ENCODE measurements at places on chromosomes 5 and 9.

DNA sequence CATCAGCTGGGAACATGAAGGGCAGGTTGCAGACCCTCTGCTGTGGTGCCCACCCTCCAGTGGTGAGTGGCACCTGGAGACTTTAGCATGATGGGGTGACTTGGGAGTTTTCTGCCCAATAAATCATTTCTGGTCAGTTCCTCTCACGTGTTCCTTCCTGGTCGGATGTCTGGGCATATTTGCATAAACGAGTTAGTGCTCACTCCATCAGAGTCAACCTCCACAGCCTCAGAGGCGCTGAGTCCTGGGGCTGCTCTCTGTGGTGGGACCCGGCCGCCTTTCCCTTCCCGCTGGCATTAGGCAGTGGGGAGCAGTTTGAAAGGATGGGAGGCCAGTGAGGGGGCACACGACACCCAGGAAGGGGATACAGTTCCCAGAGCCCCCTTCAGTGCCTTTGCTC is 114.0 kb upstream of the FCN2 start:
- DNase-seq = no peak

GRCh38 chr5:59008816-59009473 is 426.1 kb downstream of the RAB3C start:
- no peak for DNase-seq

GRCh38 chr5:125560476-125561225 is 814.2 kb upstream of the ZNF608 start:
- peak; percentile 70 for DNase-seq

- DNase-seq = no peak
Measured at GRCh38 chr9:4211806-4212205, 88.1 kb downstream of the GLIS3 start.

- no peak for DNase-seq
Measured at GRCh38 chr5:65382582-65382981, 99.1 kb downstream of the ADAMTS6 start.

DNA sequence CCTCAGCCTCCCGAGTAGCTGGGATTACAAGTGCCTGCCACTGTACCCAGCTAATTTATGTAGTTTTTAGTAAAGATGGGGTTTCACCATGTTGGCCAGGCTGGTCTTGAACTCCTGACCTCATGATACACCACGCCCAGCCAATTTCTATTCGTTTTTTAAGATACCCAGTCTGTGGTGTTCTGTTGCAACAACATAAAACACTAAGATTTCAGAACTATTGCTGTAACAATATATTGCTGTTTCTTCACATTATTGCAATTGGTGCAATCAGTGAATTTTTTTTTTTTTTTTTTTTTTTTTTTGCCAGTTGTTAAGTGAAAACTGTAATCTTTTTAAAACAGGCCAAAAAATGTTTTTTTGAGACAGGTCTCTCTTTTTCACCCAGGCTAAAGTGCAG is 9.9 kb downstream of the SRP19 start:
- no peak for DNase-seq

GRCh38 chr5:51376509-51376908 is 6.7 kb upstream of the ISL1 start:
- DNase-seq = no peak

GRCh38 chr5:14504332-14504727 is 77.3 kb upstream of the OTULINL start:
- no peak for DNase-seq

All from fibroblast of pulmonary artery (primary cell).